ENCODE measurements at places on chromosomes 13 and 19.
A peak's percentile ranks its signal among the peaks of the same experiment; 100 is the strongest.

GRCh38 chr19:13100841-13101589 is 1.6 kb downstream of the LYL1 start:
- DNase-seq, result no peak

DNA sequence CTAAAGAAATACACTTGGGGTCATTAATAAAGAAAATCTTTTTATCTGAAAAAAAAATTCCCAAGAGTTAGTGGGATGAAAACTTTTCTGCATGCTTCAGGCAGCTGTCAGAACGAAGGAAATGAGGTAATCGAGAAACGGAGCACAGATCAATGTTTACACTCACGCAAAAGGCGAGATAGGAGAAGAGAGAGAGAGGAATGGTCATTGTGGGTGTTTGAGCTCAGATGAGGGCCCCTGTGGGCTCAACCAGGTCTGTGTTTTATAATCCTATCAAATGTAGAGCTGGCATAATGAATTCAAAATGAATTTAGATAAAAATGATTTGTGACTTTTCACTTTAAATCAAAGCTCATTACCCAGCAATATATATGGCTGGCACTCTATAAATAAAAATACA is 6.3 kb upstream of the RXFP2 start:
- DNase-seq, result no peak

DNA sequence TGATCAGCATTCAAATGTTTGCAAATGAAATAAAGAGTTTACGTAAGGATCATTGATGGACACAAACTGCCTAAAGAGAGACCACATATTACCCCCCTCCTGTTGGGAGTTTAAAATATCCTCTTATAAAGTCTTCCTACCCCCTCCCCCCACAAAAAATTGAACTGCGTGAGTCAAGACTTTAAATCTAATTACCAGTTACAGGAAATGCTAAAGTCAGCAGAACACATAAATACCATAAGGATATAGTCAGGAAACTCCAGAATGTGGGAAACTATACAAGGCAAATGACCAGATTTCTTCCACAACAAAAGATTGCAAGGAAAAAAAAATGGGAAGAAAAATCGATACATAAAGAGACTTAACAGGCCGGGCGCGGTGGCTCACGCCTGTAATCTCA is 44.4 kb upstream of the FARP1 start:
- peak; percentile 57 for DNase-seq

GRCh38 chr13:73940098-73940497 is 194.1 kb downstream of the KLF12 start:
- DNase-seq, result no peak

GRCh38 chr13:23608701-23609413 is 38.6 kb downstream of the TNFRSF19 start:
- DNase-seq, result peak; percentile 63

DNA sequence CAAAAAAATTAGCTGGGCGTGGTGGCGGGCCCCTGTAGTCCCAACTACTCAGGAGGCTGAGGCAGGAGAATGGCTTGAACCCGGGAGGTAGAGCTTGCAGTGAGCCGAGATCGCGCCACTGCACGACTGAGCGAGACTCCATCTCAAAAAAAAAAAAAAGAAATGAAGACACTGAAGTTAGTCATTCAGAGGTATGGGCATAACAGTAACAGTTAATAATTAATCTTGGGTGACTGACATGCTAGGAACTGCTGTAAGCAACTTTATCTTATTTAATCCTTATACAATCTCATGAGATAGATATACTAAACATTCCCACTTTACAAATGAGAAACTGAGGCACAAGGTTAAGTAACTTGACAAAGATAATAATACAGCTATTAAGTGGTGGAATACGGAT is 4.9 kb downstream of the SKA3 start:
- no peak for DNase-seq

DNA sequence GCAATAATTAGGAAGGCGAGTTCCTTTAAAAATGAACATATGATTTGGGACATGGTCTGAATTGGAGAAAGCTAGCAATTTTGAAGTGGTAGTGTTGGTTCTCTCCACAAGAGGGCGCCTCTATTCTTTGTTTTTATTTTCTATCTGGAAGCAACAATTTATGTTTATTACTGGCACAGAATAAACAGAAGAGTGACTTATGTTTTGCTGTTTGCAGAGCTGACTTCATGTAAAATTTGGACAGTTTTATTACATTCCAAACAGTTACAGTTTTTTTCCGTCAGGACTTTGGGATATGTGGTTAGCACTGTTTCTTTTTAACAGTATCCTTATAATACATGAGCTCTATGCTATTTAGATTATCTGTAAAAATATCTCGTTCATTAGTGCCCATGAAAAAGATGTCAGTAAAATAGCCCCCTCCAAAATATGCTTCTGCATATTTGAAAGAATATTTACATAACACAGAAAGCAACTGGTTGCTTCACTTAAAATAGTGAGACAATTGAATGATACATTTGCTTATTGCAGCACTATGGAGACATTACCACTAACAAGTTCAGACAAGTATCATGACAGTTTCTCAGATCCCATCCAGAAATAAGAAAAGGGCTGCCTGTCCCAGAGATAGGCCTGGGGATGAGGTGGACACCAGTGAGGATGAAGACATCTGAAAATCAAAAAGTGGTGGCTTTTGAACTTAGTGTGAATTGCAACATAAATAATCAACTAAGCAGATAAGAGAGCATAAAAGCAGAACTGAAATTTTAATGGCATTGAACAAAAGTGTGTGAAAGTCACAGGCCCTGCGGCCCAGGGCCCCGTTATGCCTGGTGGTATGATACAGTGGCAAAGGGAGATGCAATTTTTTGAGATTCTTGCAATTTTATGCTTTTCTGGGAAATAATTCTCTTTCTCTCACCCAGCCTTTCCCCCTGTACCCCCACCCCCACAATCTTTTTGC is 32.3 kb upstream of the FGF9 start:
- peak; percentile 51 for DNase-seq

GRCh38 chr13:110108348-110109139 is 198.4 kb downstream of the COL4A1 start:
- peak; percentile 95 for DNase-seq

GRCh38 chr13:80251403-80251802 is 89.5 kb downstream of the SPRY2 start:
- DNase-seq, result no peak

- DNase-seq, result no peak
Measured at GRCh38 chr19:3268326-3268725, 43.9 kb downstream of the CELF5 start.

GRCh38 chr13:39494006-39494405 is 109.0 kb downstream of the LHFPL6 start:
- DNase-seq, result no peak

GRCh38 chr19:10503002-10503789 is at the start of gene KEAP1:
Gene KEAP1, minus strand, starts transcription at chr19:10503356. Its CDS starts 3,323 bp downstream, at chr19:10500033.
- peak; percentile 20 for DNase-seq

- DNase-seq, result no peak
Measured at GRCh38 chr19:18262144-18262543, 12.1 kb downstream of the IQCN start.

DNA sequence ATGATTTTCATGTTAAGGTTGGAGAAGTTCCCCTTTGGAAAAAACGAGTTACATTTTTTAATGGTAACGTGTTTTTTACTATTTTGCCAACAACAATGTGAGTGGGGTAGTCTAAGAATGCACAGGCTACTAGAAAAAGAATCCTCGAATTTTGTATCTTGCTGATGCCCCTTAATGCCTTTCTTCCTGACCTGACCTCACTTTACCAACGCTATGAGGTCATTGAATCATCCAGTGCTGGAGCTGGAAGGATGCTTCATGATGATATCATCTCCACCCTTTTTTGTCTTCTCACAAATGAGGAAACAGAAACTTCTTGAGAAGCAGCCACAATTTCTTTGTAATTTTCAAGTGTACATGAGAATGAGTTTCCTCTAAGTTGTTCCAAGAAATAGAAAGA is 8.2 kb upstream of the UBL3 start:
- peak; percentile 37 for DNase-seq

DNA sequence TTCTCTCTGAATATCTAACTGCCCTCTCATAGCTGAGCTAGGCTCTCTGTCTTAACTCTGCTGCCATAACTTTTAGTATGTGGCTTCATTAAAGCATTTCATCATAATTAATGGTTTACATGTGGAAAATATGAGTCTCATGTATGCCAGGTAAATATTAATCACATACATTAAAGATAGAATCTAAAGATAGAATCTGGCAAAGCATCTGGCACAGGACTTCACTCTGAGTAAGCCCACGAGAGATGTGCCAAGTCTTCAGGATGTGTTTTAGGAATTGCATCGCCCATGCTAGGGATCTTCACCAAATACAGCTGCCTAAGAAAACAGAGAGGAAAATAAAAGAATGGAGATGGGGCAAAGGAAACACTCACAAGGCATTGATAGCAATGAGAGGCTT is 285.8 kb downstream of the DIAPH3 start:
- peak; percentile 6 for DNase-seq

DNA sequence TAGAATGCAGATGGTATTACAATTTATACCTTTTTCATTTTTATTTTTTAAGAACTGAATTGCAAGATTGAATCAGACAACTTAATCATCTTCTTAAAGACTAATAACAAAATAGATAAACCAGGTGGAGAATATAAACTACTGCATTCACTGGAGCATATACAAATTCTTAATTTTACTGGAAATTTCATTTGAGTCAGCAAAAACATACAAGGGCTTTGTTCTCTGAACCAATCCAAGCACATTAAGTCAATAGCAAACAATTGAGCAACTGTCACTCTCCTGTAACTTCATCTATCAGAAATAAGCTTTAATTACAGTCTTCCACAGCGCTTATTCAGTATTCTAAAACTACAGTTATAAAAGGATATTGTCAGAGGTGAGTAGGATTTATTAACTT is 167.4 kb upstream of the OBI1 start:
- no peak for DNase-seq

DNA sequence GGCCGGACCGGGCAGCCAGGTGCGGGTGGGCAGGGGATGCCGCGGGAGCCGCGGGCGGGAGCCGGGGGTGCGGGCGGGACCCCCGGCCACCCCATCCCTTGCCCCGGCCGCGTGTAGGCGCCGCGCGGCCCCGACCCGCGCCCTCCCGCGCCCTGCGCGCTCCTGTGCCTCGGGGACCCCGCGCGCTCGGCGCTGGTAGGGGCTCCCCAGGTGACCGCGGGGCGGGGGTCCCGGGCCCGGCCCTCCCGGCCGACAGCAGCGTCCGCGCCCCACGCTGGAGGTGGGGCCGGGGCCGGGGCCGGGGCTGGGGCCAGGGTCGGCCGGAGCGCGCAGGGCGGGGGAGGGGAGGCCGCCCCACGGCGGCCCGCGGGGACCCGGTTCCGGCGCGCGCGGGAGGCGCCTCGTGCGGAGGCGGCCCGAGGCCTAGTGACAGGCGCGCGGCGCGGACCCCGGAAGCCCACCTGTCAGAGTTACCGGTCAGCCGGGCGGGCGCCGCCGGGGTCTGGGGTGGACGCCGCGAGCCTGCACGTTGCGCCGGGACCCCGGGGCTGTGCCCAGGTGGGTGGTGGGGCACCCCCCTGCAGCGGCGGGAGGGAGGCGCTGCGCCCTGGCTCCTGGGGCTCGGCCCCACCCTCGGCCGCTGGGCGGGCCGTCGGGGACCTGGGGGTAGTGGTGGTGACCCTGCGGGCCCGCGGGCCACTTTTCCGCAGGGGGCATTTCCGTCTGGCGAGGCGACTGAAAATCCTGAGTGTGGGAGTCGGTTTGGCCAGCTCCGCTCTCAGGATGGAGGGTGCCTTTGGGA is 518 bp downstream of the TFDP1 start:
- peak; percentile 25 for DNase-seq

GRCh38 chr13:24921881-24922280 is 157.9 kb downstream of the RNF17 start:
- no peak for DNase-seq

GRCh38 chr19:49151267-49152118 is 3.7 kb downstream of the HRC start:
- peak; percentile 42 for DNase-seq

GRCh38 chr13:111283457-111283856 is 37.0 kb upstream of the TEX29 start:
- DNase-seq, result no peak

- no peak for DNase-seq
Measured at GRCh38 chr19:18771328-18772242, 19.5 kb downstream of the COMP start.

DNA sequence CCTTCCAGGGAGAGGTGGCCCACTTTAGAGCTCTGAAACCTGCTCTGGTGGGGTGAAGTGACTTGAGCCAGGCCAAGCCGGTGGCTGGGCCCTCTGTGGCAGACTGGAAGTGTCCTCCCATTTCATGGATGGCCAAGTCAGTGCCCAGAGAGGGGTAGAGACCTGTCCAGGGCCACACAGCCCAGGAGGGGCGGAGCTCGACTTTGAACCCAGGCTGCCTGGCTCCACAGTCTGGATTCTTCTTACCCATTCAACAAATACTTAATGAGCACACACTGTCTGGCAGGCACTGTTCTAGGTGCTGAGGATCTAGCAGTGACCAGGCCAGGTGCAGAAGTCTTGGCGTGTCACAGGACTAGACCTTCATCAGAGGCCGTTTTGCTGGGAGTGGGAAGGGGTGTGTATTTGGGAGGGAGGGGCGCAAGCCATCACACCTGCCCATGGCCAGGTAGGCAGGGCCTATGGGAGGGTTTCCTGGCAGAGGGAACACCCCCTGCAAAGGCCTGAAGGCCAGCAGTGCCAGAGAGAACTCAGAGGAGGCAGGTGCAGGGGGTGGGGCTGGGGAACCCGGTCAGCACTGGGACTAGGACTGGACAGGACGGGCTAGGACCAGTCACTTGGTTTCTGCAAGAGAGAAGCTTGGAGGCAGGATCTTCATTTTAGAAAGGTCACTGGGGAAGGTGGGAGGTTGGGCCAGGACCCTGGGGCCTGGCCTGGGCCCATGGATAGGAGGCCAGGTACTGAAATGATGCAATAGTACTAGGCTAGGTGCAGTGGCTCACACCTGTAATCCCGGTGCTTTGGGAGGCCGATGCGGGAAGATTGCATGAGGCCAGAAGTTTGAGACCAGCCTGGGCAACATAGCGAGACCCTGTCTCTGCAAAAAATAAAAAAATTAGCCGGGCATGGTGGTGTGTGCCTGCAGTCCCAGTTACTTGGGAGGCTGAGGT is 31.8 kb downstream of the DNM2 start:
- DNase-seq, result no peak

DNA sequence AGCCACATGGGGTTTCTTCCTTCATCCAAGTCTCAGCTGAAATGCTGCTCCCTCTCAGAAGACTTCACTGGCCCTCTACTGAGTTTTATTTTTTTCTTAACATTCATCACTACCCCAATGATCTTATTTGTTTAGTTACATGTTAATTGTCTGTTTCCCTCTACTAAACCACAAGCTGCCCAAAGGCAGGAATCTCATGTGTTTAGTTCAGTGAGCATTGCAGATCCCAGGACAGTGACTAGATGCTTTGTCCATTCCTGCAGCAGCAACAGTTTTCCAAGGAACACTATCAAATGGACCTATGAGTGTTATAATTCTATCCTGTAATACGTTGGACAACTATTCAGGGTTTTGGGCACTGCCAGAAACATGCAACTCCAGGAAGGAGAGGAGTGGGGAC is 93.1 kb downstream of the RNASEH2B start:
- DNase-seq, result no peak

- DNase-seq, result no peak
Measured at GRCh38 chr19:1236576-1236975, 1.2 kb downstream of the CBARP start.
